ENCODE measurements at places on chromosomes 7 and 10.

GRCh38 chr7:26326211-26326610 is 34.5 kb downstream of the SNX10 start:
- DNase-seq, result no peak

GRCh38 chr7:26291251-26291650 is 411 bp upstream of the SNX10 start:
- DNase-seq, result no peak

DNA sequence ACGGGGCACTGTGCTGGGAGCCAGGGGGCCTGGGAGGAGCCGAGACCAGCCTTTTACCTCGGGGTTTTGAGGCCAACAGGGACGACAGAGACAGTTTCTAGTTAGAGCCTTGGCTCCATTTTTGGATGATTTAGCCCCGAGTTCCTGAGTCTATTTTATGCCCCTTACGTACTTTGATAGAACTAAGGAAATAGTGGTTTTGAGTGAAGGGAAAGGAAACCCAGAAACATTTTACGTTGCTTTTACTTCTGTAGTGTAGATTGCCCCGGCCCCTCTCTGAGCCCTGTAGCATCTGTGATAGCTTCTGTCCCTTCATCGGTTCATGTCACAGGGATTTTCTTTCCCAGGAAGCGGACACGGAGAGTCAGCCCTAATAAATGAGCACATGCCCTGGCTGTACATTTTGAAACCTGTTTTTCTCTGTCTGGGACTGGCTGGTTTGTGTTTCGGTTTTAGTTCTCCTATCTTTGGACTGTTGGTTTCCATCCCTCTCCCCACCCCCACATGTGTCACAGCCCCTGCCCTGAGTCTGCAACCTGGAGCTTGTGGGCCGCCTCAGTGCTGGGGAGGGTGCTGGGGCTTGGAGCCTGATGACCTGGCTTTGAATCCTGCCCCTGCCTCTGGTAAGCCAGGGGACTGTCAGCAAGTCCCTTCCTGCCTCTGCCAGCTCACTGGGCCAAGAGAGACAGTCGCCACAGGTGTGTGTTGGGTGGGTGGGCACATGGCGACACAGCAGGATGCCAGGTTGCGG is 6.9 kb upstream of the ORAI2 start:
- DNase-seq, result peak; percentile 62

- DNase-seq, result no peak
These were observed 27.4 kb downstream of the UCMA start for GRCh38 chr10:13206546-13207443.

DNA sequence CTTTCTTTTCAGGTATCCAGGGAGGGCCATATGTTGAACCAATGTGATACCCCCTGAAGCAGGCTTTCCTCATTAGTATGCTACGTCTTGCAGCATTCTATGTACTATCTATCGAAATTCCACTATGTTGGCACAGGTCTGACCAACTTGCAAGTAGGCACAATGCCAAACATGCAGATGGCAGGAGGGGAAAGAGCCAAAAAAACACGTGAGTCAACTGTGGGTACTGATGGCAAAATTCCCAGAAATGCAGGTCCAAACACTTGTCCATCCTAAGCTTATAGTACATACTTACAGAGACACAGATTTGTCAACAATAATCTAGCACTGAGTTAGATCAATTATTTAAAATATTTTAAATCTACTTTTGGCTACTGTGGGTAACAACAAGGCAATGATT is 394.9 kb downstream of the DGKB start:
- DNase-seq, result no peak

DNA sequence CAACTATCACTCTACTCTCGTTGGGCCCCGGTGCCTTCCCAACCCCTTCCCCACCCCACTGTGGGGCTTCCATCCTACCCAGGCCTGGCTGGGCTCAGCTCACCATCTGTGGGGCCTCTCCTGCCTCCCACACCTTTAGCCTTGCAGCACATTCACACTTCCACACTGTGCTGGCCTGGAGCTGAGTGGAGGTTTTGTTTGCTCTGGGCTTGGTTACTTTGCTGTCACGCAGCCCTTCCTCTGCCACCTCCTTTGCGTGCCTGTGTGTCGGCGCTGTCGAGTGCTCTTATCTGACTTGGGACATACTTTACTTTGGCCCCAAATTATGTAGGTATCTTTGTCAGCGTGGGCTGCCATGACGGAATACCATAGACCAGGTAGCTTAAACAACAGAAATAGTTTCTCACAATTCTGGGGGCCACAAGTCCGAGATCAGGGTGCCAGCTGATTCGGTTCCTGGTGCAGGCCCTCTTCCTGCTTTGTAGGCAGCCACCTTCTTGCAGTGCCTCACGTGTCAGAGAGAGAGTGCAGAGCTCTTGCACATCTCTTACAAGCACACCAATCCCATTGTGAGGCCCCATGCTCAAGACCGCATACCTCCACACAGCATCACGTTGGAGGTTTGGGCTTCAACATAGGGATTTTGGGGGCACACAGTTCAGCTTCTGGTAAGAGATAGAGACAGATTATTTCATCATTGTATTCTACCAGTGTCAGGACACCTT is 89.0 kb downstream of the CUL1 start:
- no peak for DNase-seq

DNA sequence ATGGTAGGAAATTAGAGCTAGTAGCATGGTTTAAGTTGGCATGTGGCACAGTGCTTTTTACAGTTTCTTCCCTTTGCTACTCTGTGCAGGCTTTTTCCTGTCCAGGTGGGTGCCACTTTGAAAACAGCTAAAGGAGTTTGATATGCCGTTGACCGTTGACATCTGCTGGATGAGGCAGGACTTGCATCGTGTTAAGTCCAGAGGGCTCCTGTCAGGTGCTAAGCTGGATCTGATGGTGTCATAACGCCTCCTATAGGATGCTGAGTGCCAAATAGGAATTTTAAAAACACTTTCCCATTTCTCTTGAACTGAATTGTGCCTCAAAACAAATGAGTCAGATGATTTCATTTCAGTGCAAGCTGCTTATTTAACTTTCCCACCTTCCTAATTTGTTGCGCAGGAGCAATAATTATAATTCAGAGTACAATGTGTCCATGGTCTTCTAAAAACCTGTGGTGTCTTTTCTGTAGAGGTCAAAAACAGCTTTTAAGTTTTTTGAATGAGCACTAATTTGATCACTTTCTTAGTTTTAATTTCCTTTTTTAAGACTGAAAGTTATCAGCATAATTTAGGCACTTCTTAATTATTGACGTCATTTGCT is 178.3 kb downstream of the CDCA7L start:
- DNase-seq, result peak; percentile 4

- no peak for DNase-seq
These were observed 517.5 kb downstream of the DNAJB6 start for GRCh38 chr7:157854066-157854891.

- no peak for DNase-seq
These were observed 84.1 kb upstream of the ETV1 start for GRCh38 chr7:14073543-14073942.

- no peak for DNase-seq
These were observed 14.2 kb downstream of the SLC37A3 start for GRCh38 chr7:140383954-140384713.

- no peak for DNase-seq
These were observed 165.8 kb downstream of the KLF6 start for GRCh38 chr10:3619241-3619640.

DNA sequence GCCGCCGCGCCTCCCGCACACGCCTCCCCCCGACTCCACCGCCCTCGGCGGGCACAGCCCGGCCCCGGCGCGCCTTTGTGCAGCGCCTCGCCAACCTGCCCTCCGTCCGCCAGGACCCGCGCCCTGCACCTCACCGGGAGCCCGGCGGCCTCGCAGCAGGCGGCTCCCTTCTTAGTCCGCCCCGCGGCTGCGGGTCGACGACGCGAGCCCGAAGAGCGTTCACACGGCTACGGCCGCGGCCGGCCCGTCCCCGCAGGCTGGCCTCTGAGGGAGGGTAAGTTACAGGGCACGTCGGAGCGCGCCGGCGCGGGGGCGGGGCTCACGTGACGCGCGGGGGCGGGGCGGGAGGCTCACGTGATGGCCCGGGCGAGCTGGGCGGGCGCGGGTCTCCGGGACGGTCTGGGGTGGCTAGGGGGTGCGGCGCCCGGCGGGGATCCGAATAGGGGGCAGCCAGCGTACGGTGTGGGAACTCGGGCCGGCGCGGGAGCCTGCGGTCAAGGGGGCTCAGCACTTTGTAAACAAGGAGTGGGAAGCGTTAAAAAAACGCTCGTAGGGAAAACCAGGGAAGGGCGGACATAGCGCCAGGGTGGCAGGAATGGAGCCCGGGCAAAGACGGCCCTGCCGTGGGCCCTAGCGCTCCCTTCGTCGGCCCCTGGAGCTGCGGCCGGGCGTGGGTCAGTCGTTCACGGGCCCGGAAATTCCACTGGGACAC is at the start of gene ARHGAP12:
ARHGAP12 (minus strand) TSS at position 283 of the 712 bp plus-strand sequence. CDS start 19,976 bp downstream, outside the sequence.
- DNase-seq, result peak; percentile 81

- DNase-seq, result no peak
These were observed 113.0 kb downstream of the SEC23IP start for GRCh38 chr10:120005207-120006201.

DNA sequence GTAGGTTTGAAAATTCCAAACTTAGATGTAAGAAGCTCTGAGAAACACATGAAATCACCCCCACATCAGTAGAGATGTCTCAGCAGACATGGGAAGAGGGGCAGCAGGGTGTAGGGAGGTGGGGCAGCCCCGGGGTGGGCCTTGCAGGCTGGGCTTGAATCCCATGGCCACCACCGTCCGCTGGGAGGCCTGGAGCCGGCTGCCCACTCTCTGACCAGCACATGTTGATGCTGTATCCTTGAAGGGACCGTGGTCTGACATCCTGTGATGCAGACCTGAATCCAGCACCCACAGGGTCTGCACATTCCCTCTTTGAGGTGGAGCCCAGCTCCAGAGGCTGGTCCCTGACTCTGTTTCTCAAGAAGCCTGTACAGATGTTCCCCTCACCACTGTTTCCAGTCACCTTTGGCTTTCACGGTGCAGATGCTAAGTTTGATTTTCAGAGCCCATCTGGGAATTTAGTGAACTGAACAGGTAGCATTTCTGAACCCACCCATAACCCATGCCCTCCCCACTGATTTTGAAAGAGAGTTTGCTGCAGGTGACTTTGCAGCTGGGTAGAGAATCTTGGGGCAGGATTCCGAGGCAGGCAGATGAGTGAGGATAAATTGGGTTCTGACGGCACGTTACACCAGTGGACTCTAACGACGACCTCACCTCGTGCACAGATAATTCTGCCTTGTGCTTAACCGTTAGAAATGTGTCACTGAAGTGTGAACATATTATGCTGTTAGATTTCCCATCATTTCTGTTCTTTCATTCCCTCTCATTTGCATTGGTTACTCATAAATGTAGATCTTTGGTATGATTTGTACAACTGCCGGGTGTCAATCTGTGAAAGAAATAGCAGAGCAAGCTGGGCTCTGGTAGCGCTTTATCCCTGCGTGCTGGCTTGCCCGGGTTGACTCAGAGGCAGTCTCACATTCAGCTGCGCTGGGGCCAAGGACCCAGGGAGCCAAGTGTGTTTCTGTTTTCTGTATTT is 45.7 kb downstream of the IKZF1 start:
- DNase-seq, result peak; percentile 66

GRCh38 chr7:44045226-44046014 is 918 bp downstream of the DBNL start:
- DNase-seq, result no peak

DNA sequence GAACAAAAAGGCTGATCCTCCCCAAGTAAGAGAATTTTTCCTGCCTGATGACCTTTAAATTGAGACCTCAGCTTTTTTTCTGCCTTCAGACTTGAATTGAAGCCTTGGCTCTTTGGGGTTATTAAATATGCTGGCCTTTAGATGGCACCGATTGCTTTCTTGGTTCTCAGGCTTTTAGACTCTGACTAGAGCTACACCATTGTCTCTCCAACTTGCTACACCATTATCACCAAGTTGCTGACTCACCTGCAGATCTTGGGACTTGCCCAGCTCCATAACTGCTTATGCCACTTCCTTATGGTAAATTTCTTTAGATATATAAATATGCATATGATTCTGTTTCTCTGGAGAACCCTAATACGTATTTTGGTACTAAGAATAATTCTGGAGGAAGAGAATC is 3.1 kb upstream of the ABCA13 start:
- DNase-seq, result no peak

GRCh38 chr10:103820101-103821062 is 35.0 kb downstream of the SH3PXD2A start:
- no peak for DNase-seq

GRCh38 chr7:2558629-2559282 is at the start of gene IQCE:
Gene IQCE (plus strand): TSS chr7:2558979. CDS start chr7:2559182, 203 bp downstream.
- peak; percentile 87 for DNase-seq

DNA sequence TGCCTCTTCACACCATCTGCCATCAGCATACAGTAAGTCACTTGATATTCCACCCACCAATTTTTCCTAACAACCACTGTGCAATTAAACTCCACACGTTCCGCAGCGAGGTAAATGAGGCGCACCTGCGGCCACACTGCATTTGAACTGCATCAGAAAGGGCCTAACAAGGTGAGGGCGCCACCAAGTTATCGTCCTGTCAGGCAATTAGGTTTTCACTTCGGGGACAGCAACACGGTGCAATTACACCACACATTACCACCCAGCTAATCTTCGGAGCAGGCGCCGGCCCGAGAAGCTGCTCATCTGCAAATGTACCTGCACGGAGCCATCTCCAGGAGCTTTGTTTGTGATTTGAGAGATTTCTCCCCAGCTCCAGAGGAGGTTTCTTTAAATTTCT is 84.4 kb downstream of the EBF3 start:
- DNase-seq, result no peak

DNA sequence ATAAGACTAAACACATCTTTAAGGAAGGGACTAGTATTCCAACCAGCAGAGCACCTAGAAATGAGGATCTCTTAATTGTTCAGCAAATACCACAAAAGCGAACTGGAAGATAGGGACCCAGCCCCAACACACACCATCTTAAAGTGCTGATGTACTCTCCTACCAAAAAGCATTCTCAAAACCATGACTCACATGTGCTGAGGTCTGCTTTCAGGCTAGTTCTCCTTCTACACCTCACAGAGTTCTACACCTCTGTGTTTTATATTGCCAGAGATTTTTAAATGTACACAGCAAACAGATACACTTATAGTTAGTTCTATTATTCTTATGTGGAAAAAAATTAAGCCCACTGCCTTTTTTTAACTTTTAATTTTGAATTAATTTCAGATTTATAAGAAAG is 191.9 kb downstream of the DOCK4 start:
- no peak for DNase-seq

- DNase-seq, result no peak
These were observed 25.0 kb downstream of the RUNDC3B start for GRCh38 chr7:87653178-87653577.

DNA sequence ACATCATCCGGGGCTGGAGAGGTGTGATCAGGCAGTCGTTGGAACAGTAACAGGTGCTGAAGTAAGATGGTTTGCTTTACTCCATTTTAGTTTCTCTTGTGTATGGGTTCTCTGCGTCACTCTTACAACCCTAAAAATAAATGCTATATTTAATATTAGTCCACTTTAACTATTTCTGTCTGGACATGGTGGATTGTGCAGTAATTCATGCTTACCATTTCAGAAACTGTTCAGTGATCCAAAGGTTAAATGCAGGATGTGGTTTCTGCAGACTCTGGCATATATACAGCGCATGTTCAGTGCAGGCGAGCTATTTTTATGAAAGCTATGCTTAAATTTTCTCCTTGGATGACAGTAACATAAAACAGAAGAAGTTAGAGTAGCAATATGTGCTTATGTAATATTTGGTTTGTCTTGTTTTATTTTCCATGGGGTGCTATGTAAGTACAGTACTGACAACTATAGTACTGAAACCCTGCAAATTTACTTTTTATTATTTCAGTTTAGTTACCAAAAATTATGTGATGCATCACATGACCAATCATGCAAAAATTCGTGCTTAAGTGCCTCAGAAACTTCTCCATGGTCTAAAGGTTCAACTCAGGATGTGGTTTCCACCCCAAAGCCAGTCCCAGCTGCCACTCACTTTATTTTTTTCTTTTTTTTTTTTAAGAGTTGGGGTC is 46.6 kb upstream of the GRID1 start:
- no peak for DNase-seq

- no peak for DNase-seq
These were observed 38.9 kb upstream of the TOMM7 start for GRCh38 chr7:22861576-22861975.

All from activated CD4-positive, alpha-beta T cell treated with anti-CD3 and anti-CD28 coated beads, Interleukin-2, amount 50 U/mL, for 1 hour (primary cell).